ENCODE measurements at places on chromosomes 1 and 21.

DNA sequence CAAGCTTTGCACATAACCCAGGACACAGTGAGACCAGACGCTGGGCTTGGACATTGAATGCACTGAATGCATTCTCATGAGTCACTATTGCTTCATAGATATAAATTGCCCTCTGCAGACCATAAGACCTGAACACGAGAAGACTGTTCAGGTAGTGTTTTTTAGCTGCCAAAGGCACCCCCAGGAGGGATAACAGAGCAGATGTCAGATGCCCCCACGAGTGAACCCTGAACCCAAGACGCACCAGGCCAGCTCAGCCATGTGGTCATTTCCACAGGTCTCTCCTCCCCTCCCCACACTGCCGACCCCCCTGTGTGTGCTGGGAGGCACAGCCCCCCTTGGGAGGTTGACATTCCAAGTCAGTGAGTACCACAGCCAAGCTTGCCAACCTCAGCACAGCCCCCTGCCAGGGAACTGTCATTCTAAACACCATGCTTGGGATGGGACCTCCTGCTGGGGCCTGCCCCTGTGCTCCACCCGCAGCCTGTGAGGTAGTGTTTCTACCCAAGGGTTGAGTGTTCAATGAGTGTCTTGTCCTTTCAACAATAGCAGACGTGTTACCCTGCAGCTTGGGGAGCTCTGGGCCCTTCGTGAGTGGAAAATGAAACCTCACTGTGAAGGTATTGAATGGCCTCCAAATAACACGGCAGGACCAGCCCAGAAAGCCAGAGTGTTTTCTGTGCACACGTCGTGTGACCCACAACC lies 68.2 kb downstream of the PSMG1 start:
- DNase-seq: peak; percentile 77

GRCh38 chr1:5424802-5425703 lies 567.2 kb downstream of the NPHP4 start:
- DNase-seq: no peak

- peak; percentile 55 for DNase-seq
These were observed 18.7 kb upstream of the KANK4 start for GRCh38 chr1:62337706-62338631.

- DNase-seq: peak; percentile 87
These were observed 20.6 kb downstream of the JUN start for GRCh38 chr1:58763214-58763613.

GRCh38 chr1:241323514-241324195 lies 33.4 kb downstream of the RGS7 start:
- peak; percentile 43 for DNase-seq

DNA sequence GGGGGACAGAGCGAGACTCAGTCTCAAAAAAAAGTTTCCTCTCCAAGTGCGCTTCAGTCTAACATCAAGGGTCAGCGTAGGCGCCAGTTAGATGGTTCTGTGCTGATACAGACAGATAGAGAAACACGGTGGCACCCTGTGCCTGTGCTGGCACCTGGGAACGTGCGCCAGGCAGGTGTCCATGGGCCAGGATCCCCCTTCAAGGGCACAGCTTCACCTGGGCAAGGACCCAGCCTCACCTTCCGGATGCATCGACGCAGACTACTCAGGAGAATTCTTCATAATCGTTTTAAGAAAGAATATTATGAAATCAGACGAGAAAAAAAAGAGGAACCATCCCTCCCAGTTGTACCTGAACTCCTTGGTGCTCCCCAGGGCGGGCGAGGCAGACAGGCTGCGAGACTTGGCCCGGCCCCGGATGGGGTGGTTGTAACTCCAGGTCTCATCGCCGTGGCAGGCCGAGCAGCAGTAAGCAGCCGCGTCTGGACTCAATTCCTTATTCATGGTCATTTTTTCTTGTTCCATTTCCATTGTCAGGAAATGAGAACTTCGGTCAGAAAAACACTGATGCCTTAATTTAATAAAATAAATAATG lies 13.3 kb downstream of the NADK start:
- DNase-seq: no peak

- no peak for DNase-seq
These were observed 252.5 kb downstream of the SDCCAG8 start for GRCh38 chr1:243508303-243508713.

GRCh38 chr21:41045534-41046268 lies 122.3 kb upstream of the BACE2 start:
- DNase-seq: no peak

- DNase-seq: peak; percentile 34
These were observed 253.8 kb upstream of the HOOK1 start for GRCh38 chr1:59560807-59561450.

DNA sequence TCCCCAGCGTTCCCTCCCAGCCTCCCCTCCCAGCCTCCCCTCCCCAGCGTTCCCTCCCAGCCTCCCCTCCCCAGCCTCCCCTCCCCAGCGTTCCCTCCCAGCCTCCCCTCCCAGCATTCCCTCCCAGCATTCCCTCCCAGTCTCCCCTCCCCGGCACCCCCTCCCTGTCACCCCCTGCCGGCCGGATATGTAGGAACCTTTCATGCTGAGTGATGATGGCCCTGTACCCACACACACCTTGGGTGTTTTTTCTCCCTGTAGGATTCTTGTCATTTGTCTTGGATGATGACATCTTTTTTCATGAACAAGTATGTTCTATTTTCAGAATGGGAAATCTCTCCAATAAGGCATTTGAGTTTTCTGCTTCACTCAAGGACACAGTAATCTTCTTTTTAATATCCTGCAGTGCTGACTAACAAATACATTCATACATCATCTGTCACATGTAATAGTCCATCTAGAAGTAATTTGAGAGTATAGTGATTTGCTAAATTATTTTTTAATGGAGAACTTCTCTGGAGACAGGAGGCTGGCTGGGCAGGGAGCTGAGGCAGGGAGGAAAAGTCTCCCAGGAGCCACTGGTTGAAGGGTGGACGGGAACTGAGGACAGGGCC lies 19.5 kb downstream of the FTCD start:
- no peak for DNase-seq

DNA sequence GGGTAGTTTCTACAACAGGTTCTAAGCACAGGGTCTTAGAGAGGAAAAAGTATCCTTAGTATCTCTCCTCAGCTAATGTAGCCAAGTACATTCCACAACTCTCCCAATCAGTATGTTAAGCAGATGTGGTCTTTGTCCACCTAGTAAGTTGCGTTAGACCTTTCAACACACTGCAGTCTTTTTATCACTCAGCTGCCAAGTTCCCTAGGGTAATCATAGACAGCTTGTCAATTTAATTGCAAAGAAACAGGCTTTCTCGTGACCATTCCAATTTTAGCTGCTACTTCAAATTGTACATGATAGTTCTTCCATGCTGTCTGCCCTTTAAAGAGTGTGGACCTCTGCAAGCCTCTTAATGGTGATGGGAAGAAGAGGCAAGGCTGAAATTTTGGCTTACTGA lies 211.8 kb upstream of the PKN2 start:
- no peak for DNase-seq

DNA sequence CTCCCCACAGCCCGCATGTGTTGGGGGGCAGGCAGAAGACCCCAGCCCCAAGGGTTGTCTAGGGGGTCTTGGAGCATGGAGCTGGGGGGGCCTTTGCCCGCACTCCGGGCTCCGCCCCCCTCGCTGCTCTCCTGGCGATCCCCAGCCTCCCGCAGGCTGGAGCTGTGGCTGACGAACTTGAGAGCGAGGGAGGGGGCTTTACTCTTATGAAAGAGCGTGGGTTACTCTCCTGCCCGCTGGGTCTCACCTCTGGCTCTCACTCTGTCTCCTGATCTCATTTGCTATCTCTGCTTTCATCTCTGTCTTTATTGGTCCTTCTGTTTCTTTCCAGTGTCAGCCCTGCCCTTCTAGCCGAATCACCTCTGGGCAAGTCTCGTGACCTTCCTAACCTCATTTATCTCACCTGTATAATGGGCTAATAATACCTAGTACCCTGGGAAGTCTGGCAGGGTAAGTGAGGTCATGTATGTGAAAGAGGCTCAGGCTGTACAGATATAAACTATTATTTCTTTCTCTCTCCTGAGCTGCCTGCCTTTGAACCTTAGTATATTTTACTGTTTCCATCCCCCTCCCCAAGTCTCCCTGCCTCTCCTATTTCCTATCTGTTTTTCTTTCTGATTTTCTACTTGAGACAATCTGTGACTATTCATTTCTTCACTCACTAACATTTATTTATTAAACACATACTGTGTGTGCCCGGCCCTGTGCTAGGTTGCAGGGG lies 731 bp downstream of the EFNA4 start:
- peak; percentile 39 for DNase-seq

GRCh38 chr1:154751690-154752089 lies 118.4 kb downstream of the KCNN3 start:
- peak; percentile 44 for DNase-seq

DNA sequence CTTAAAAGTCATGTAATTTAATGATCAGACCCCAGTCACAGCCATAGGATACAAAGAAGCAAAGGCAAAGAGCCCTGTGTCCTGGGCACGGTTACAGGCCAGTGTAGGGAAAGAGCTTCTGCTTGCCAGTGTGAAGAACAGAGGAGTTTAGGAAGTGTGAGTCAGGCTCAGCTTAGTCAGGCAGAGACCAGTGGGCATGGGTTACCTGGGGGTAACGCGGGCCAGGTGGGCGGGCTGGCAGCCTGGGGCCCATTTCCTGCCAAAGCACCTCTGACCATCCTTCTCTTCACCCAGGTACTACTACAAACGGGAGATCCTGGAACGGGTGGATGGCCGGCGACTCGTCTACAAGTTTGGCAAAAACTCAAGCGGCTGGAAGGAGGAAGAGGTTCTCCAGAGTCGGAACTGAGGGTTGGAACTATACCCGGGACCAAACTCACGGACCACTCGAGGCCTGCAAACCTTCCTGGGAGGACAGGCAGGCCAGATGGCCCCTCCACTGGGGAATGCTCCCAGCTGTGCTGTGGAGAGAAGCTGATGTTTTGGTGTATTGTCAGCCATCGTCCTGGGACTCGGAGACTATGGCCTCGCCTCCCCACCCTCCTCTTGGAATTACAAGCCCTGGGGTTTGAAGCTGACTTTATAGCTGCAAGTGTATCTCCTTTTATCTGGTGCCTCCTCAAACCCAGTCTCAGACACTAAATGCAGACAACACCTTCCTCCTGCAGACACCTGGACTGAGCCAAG lies 4.7 kb downstream of the ELF3 start:
- DNase-seq: no peak

DNA sequence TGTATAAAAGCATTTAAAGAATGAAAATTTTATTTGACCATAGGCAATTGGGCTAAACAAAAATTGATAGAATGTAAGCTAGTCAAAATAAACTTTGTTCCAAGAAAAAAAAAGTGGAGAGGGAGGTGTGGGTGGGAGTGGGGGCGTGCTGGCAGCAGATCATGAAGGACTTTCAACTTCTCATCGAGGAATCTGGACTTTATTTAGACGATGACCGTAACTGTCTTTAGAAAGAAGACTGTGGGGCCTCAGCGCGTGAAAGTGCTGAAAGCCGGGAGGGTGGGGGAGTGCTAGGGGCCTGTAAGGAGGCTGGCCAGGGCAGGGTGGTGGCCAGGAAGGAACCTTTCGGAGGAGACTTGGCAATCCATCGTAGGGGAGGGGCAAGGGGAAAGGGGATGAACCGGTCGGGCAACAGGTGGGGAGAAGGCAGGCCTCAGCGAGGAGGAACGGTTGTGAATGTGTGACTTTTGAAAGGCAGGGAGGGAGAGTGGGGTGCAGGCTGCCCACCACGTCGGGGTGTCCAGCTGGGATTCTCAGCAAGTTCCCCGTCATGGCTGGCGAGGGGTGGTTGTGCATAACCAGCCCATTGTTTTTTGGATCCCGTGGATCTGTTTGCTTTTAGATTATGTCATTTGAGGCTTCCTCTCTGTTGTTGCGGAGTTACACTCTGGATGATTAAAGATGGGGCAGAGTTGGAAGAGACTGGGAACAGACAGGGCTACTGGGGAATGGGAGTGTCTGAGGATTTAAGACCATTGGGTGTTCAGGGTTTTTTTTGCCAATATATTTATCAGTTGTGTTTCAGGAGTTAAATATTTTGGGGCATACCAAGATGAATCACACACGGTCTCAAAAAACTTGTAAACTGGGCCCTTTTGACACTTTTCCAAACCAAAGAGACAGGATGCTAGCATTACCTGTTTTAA lies 35.5 kb downstream of the HUNK start:
- no peak for DNase-seq

- peak; percentile 73 for DNase-seq
These were observed 28.3 kb downstream of the CFH start for GRCh38 chr1:196680107-196680506.

DNA sequence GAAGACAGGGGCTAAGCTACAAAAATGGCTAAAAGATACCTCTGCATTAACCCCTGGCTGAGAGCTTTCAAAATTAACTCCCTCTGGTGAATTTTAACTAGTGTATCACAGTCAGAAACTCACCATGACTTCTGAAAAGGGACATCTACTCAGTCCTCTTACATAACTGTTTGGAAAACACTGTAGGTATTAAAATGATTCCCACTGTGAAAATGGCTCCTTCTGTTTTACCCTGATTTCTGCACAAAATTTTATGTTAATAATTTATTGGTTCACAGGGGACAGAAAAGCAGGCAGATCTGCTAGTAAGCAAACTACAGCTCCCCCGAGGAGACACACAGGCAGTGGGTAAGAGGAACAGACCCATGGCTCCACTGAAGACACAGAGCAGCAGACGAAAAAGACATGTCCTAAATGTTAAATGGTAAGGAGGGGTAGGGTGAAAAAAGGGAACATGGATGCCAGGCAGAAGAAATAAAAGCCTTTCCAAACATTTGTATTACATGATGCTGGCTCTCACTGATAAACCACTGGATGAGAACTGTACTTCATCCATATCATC lies 111.7 kb downstream of the SLC45A1 start:
- no peak for DNase-seq

- DNase-seq: no peak
These were observed 21.4 kb downstream of the RUNX3 start for GRCh38 chr1:24908591-24909259.

DNA sequence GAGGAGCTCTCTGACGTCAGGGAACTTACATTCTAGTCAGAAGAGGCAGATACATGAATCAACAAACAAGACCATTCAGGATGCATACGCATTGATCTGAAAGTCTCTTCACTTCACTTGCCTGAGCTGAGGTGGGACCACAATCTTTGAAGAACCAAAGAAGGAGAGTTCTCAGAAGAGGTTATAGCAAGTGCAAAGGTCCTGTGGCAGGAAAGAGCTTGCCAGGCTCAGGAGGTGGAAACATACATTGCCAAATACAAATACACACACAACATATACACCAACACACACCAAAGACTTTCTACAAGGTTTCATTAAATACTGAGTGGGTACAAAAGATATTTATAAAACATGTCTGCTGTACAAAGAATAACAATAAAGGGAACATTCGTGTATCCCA lies 86.8 kb upstream of the GJB5 start:
- DNase-seq: no peak

DNA sequence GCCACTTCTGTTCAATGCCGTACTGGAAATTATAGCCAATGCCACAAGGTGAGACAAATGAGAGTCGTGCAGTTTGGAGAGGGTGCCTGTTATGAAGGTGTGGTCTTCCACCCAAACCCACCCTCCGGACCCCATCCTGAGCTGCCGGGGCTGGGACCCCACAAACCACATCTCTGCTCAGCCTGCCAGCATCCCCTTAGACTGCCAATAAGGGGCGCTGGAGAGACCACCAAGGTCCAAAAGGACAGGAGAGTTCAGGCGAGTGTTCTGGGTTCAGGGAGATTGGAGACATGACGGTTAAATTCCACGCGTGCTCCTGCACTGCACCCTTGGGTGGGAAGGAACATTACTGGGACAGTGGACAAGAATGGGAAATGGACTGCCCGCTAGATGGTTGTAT lies 48.7 kb upstream of the COL18A1 start:
- DNase-seq: no peak
